H54 (cell line): ENCODE measurements at places on chromosomes 4 and X.

- DNase-seq: peak; percentile 1
These were observed 345.1 kb upstream of the TACR3 start for GRCh38 chr4:104064646-104065577.

GRCh38 chr4:147924604-147925412 is 192.9 kb downstream of the ARHGAP10 start:
- DNase-seq: no peak

DNA sequence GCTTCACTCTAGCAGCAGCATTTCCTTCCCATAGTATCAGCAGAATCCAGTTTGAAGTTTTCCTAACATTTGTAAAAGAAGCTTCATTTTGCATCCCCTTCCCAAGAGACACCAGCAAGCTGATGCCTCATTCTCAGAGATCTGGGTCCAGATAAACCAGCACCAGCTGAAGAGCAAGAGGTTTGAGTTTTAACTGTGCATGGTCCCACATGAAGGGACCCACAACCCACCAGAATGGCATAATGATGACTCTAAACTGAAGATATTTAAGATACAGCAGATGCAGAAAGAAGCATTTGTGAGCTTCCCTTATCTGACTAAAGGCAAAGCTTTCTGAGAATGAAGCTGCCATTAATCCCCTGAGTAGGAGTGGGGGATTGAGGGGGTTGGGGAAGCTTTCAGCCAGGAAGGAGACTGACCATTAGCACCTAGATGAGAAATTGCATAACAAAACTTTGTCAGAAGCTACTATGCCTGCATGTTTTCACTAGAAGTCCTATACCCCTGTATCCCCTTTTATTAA is 18.6 kb downstream of the NUDT6 start:
- no peak for DNase-seq

GRCh38 chr4:39970671-39971640 is 6.8 kb downstream of the PDS5A start:
- DNase-seq: no peak

DNA sequence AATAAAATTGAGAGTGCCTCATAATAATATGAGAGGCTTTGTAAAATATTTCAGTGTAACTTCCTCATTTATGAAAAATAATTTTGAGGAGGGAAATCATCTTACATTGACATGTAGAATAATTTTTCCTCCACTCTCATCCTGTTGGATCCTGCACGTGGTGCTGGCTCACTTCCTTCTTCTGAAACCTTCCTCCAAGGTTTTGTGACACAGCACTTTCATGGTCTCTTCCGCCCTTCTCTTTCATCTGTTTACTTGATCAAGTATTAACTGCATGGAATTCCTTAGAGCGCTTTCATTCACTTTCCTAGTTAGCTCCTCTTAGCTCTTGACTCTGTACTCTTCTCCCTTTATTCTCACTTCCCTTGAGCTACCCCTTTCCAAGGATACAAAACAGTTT is 246.5 kb downstream of the RAPGEF2 start:
- DNase-seq: no peak

GRCh38 chr4:28211676-28212470 is 1351.2 kb downstream of the STIM2 start:
- DNase-seq: no peak

DNA sequence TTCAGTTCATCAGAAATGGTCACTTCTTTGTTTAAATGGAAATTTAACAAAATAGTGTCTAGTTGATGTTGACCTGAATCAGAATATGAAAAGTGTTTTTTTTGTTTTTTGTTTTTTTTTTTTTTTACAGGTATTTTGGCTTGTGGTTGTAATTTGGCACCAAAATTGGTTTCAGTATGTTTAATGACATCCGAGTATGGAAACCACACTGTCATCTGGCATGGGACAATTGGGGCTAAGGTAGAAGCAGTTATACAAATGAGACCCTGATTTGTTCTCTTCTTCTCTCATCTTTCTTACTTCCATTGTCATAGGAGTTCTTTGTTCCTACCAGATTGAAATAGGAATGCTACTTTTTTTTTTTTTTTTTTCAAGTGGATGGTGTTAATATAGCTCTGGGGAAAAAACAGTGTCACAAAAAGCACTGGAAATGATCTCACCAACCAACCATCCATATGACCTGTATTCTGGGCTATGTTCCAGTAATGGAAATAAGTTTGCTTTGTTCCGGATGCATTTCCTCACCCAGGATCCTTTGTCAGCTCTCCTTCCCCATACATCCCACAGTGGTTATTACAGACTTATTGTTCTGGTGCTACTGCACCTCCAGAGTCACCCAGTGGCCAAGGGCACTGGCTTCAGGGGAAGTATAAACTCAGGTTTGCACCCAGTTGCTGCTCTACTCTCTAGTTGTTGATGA is 95.8 kb downstream of the ATXN3L start:
- no peak for DNase-seq

DNA sequence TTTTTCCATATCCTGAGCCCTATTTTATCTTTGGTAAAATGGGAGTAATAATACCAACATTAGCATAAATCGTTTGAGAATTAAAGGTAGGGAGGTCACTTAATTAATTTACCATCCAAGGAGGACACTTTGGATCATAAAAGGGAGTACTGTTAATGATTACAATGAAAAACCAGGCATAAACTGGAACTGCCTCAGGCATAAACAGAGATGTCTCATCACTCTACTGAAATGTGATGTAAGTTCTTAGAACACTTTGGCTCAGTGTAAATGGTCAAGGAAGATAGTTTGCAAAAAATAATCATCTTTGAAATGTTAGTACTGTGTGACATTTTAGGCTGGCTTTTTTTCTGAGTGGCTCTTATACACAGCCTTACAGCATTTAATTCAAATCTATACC is 268.7 kb downstream of the SLC39A8 start:
- no peak for DNase-seq

GRCh38 chrX:5306654-5307121 is 922.0 kb downstream of the NLGN4X start:
- DNase-seq: no peak

DNA sequence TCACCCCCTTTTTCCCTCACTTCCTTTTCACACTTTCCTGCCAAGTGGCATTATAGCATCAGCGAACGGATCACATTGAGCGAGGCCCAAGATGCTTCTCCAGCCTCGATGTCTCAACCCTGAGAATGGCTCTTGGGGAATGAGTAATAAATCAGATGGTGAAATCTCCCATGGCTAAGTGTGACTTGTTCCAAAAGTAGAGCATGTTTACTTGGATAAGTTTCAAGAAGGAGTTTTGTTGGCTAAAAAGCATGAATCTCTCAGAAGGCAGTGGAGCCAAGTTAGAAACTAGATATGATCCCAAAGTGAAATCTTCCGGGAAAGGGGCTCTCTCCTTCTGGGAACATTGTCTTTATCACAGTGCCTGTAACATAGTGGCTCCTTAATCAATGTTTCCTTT is 316.3 kb downstream of the CAMK2D start:
- DNase-seq: no peak

GRCh38 chrX:46436744-46437143 is 108.5 kb downstream of the ZNF674 start:
- no peak for DNase-seq

GRCh38 chrX:110153896-110154295 is 151.0 kb downstream of the TMEM164 start:
- no peak for DNase-seq

DNA sequence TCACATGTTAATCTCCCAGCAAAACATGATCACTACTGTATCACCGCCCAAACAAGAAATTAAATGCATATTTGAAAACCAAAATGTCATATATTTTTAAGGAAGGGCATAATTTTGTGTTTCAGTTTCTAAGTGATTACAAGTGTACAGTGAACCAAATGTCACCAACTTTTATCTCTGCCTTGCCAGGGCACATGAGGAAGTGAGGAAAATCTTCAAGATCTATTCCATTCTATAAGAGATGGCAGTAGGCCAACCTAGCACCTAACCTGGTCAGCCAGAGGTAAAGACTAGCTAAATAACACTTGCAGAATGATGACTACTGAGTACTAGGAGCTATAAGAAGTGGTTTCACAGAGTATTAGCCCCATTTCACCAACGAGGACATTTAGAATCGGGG is 107.2 kb downstream of the ATP11C start:
- DNase-seq: no peak
